ENCODE measurements at places on chromosomes 2 and 18.

GRCh38 chr18:21330122-21330701, 88.2 kb downstream of the GREB1L start:
- DNase-seq = no peak
- H3K27ac ChIP-seq = no peak overlapping the region
- H3K4me3 ChIP-seq = no peak overlapping the region
- no peaks in the 10 kb centered on the region for H3K4me1 ChIP-seq
- H3K36me3 ChIP-seq = no peaks in the 10 kb centered on the region
- H3K27me3 ChIP-seq = peaks cover 5% of the 10 kb centered on the region

GRCh38 chr2:115910270-115910669, 1467.8 kb downstream of the DPP10 start:
- H3K4me3 ChIP-seq = no peak overlapping the region
- H3K27me3 ChIP-seq = no peaks in the 10 kb centered on the region
- H3K27ac ChIP-seq = no peak overlapping the region
- DNase-seq = no peak
- no peaks in the 10 kb centered on the region for H3K36me3 ChIP-seq

DNA sequence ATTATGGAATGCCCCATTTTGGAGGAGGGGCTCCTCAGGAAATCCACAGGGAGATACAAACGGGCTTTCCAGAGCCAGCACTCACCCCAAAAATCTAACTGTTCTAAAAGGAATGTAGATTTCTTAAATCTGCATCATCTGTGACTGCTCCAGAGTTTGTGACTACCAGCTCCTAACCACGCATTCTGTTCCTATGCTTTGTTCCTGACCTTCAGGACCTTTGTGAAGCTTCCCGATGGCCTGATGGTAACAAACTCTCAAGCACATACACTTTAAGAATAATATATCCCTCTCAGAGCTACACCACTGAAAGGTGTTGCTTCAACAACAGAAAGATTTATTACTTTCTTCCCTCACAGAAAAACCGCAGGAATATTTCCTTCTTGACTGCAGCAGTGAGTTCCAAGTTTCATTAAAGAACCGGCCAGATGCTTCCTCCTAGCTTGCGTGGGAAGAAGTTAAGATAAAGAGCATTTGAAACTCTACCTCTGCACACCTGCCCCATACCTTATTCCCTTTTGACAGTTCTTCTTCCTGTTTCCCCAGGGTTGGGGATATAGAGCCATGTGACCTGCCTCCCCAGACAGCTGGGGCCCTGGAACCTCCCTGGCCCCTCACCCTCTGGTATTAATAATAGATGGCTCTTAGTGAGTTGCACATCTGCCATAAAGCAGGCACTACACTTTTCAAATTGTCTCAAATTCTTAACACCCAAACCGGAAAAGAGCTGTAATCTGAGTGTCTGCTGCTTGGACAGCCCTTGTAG, 40.2 kb upstream of the EML4 start:
- DNase-seq = no peak
- peak overlapping the region; percentile 15 for H3K4me3 ChIP-seq
- peaks cover 95% of the 10 kb centered on the region for H3K4me1 ChIP-seq
- H3K27ac ChIP-seq = peak overlapping the region; percentile 90
- H3K36me3 ChIP-seq = peaks cover 4% of the 10 kb centered on the region
- no peaks in the 10 kb centered on the region for H3K27me3 ChIP-seq

DNA sequence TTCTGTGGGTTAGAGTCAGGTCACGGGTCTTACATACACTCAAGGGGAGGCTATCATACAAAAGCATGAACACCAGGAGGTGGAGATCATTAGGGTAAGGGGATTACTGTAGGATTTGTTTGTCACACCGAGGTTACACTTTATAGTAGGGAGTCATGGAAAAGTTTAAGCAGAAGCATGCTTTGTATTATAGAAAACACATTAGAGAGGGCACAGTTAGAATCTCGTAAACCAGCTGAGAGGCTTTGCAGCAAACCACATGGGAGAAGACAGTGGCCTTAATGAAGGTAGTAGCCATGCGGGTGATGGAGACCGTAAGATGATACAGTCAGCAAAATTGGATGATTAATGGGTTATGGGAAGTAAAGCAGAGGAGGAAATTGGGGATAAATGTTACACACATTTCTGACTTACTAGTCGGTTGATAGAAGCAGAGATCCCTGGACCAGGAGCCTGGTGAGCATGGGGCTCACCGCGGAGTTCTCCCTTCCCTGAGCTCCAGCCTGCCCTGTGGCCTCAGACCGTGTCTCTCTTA, 75.6 kb downstream of the MAPRE2 start:
- no peak overlapping the region for H3K4me3 ChIP-seq
- no peaks in the 10 kb centered on the region for H3K27me3 ChIP-seq
- peaks cover 10% of the 10 kb centered on the region for H3K36me3 ChIP-seq
- DNase-seq = no peak

- H3K27ac ChIP-seq = no peak overlapping the region
- DNase-seq = no peak
- no peaks in the 10 kb centered on the region for H3K36me3 ChIP-seq
- H3K27me3 ChIP-seq = peaks cover 2% of the 10 kb centered on the region
These were observed 249.9 kb upstream of the RBBP8 start for GRCh38 chr18:22683196-22683676.

DNA sequence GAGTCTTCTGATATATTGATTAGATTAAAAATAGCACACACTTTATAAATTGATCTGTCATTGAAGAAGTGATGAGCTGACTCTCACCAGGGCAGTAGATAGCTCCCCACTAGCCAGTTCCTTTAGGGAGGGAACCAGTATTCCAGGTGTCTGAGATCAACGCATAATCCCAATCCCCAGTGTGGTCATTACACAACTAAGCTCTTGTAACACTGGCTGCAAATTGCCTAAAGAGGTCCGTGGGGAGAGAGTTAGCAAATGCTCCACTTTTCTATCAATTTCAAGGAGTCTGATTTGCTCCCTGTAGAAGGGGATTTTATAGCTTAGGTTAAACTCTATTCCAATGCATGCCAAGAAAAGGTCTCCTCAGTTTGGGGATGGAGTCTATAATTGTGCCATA, 7.7 kb downstream of the SLC14A1 start:
- no peaks in the 10 kb centered on the region for H3K4me1 ChIP-seq
- no peaks in the 10 kb centered on the region for H3K27me3 ChIP-seq
- H3K4me3 ChIP-seq = no peak overlapping the region
- no peaks in the 10 kb centered on the region for H3K36me3 ChIP-seq

DNA sequence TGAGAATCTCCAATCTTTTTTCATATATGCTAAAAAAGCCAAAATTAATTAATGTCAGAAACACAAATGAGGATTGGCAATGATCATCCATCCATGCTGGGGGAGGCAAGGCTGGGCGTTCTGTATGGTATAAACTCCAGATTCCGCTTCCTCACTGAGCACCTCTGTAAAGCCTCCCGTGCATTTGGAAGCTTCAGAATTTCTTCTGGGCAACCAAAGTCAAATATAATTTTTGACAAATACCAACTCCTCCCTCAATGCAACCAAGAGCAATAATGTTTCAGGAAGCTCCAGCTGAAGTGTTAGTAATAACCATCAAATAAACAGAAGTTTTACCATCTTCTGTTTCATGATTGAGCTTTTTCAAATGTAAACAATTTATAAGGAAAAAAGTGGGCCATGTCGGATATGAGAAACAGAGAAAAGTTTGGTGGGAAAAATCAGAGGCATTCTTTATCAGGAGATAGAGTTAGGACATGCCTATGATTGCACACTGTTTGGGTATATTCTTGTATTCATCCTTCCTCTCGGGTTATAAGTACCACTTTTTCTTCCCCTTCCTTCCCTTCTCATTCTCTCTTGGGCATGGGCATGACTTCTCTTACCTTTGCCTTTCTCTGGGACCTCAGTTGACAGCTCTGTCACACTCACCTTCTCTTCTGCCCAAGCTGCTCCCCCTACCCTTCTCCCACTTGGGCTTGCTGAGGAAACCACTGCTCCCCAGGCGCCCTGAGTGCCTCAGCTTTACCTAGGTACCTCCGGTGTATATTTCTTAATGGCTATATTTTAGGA, 149.5 kb upstream of the ZEB2 start:
- H3K36me3 ChIP-seq = no peaks in the 10 kb centered on the region
- H3K4me1 ChIP-seq = no peaks in the 10 kb centered on the region
- H3K27ac ChIP-seq = no peak overlapping the region
- no peaks in the 10 kb centered on the region for H3K27me3 ChIP-seq
- H3K4me3 ChIP-seq = no peak overlapping the region
- DNase-seq = no peak

DNA sequence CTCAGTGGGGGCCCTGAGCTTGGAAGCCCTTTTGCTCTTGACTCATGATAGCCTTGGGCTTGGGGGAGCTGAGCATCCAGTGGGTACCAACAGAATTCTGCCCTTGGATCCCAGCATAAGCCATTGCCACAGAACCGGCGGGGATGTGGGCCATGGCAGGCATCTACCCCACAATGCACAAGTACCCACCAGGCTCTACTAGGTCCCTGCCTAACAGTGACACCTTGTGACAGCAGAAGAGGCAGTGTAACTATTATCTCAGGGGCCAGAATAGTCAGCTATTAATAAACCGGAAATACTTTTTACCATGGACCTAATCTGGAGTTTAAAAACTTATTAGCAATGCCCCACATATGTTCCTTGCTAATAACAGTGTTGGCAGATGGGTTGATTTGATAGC, 397.2 kb downstream of the TMEM182 start:
- no peak overlapping the region for H3K4me3 ChIP-seq
- H3K27ac ChIP-seq = no peak overlapping the region
- no peaks in the 10 kb centered on the region for H3K36me3 ChIP-seq
- H3K4me1 ChIP-seq = no peaks in the 10 kb centered on the region
- H3K27me3 ChIP-seq = peaks cover 25% of the 10 kb centered on the region

DNA sequence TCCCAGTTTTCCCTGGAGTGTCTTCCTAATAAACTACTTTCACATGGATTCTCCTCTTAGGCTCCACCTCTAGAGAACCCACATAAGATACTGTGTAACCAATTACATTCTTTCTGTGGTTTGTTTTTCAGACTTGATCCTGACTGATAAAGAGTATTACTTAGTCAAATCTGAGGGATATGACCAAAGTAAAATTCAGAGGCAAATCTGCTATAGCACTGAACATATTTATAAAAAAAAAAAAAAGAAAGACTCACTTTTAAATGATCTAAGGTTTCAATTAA, 13.9 kb downstream of the CKAP2L start:
- no peak overlapping the region for H3K27ac ChIP-seq
- no peak overlapping the region for H3K4me3 ChIP-seq
- H3K27me3 ChIP-seq = no peaks in the 10 kb centered on the region
- DNase-seq = no peak

DNA sequence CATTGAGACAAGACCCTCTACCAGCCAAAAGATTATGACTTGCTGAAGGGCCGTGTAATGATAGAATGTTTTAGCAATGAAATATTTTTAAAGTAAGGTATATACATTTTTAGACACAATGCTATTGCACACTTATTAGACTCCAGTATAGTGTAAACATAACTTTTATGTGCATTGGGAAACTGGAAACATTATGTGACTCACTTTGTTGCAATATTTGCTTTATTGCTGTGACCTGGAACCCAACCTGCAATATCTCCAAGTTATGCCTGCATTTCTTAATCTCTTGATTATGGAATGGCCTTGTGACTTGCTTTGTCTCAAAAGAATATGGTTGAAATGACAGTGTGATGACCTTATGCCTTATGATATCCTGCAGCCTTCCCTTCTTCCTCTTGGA, 502.0 kb downstream of the EPHA4 start:
- no peak overlapping the region for H3K4me3 ChIP-seq
- H3K4me1 ChIP-seq = no peaks in the 10 kb centered on the region
- no peak overlapping the region for H3K27ac ChIP-seq
- no peaks in the 10 kb centered on the region for H3K27me3 ChIP-seq

GRCh38 chr18:47901624-47902362, 28.7 kb downstream of the SMAD2 start:
- H3K4me1 ChIP-seq = peaks cover 40% of the 10 kb centered on the region
- DNase-seq = peak; percentile 38
- peak overlapping the region; percentile 82 for H3K27ac ChIP-seq
- H3K36me3 ChIP-seq = peaks cover 70% of the 10 kb centered on the region
- peak overlapping the region; percentile 58 for H3K4me3 ChIP-seq

DNA sequence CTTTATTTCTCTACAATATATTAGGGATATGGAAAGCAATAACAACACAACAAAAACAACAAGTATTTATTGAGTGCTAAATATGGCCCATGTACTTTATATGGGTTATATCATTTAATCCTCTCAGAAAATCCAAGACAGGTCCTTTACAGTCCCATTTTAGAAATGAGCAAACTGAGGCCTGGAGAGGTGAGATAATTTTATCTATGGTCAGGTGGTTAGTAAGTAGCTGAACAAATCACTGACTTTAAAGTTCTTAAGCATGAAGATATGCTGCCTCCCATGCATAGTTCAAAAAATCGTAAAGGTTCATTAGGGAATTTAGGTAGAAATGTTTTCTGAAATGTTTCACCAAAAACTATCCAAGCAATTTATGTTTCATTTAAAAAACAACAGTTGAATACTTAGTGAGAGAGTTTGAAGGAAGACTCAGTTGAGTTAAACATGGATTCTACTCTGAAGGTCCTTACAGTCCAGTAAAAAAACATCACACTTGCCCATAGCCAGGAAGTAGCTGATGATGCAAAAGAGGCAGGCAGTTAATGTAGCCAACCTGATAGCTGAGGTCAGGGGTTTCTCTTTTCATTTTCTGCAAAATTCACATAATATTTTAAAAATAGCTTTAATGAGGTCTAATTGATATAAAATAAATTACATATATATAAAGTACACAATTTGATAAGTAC, 7.6 kb upstream of the NFE2L2 start:
- peaks cover 44% of the 10 kb centered on the region for H3K4me1 ChIP-seq
- H3K27me3 ChIP-seq = no peaks in the 10 kb centered on the region
- H3K36me3 ChIP-seq = peaks cover 15% of the 10 kb centered on the region
- DNase-seq = no peak

DNA sequence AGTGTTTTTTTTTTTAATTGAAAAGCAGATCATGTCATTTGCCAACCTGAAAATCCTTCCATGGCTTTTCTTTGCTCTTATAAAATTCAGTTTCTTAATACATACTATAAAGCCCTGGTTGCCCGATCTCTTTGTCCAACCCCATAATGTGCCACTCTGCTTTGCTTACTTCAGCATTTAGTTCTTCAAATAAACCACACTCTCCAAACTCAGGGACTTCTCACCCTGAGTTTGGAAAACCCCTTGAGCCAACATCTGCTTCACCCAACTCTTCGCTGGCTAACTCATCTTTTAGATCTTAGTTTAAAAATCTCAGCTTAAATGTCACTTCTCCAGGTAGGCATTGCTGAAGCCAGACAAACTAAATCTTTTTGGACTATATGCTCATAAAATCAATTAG, 1.3 kb upstream of the STAT1 start:
- no peak for DNase-seq
- peaks cover 37% of the 10 kb centered on the region for H3K4me1 ChIP-seq
- H3K36me3 ChIP-seq = peaks cover 11% of the 10 kb centered on the region
- H3K4me3 ChIP-seq = no peak overlapping the region
- no peaks in the 10 kb centered on the region for H3K27me3 ChIP-seq

- no peaks in the 10 kb centered on the region for H3K27me3 ChIP-seq
- peaks cover 46% of the 10 kb centered on the region for H3K4me1 ChIP-seq
- DNase-seq = no peak
- H3K27ac ChIP-seq = peak overlapping the region; percentile 89
These were observed 650 bp downstream of the ORMDL1 start for GRCh38 chr2:189783451-189783926.

GRCh38 chr2:3742743-3743508, 39.6 kb downstream of the DCDC2C start:
- no peak for DNase-seq
- no peaks in the 10 kb centered on the region for H3K4me1 ChIP-seq
- peaks cover 6% of the 10 kb centered on the region for H3K27me3 ChIP-seq
- no peak overlapping the region for H3K4me3 ChIP-seq
- H3K36me3 ChIP-seq = no peaks in the 10 kb centered on the region

GRCh38 chr2:73503992-73504570, 118.4 kb downstream of the ALMS1 start:
- H3K27ac ChIP-seq = no peak overlapping the region
- H3K27me3 ChIP-seq = no peaks in the 10 kb centered on the region
- H3K4me3 ChIP-seq = no peak overlapping the region
- H3K36me3 ChIP-seq = peaks cover 17% of the 10 kb centered on the region
- H3K4me1 ChIP-seq = no peaks in the 10 kb centered on the region

All from activated CD8-positive, alpha-beta T cell treated with anti-CD3 and anti-CD28 coated beads, Interleukin-2, amount 10 ng/mL, durations not matched to agents 7 days and 5 days (primary cell).